ENCODE measurements at places on chromosomes 4 and X.
A peak's percentile ranks its signal among the peaks of the same experiment; 100 is the strongest.

DNA sequence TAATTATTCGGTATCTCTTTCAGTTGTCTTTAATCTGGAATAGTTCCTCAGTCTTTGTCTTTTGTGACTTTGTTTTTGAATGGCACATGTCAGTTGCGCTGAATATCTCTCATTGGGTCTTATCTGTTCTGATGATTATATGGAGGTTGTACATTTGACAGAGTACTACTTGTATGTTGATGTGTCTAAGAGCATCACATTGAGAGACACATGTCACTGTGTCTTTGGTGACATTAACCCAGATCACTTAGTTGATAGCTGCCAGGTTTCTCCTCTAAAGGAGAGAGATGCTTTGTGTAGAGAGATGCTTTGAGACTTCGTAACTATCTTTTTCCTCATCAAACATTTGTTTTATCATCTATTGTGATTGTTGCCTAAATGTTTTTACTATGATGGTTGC is 92.1 kb downstream of the USP9X start:
- no peak for DNase-seq

GRCh38 chrX:71492231-71493065 is 40.5 kb upstream of the OGT start:
- DNase-seq = peak; percentile 36

DNA sequence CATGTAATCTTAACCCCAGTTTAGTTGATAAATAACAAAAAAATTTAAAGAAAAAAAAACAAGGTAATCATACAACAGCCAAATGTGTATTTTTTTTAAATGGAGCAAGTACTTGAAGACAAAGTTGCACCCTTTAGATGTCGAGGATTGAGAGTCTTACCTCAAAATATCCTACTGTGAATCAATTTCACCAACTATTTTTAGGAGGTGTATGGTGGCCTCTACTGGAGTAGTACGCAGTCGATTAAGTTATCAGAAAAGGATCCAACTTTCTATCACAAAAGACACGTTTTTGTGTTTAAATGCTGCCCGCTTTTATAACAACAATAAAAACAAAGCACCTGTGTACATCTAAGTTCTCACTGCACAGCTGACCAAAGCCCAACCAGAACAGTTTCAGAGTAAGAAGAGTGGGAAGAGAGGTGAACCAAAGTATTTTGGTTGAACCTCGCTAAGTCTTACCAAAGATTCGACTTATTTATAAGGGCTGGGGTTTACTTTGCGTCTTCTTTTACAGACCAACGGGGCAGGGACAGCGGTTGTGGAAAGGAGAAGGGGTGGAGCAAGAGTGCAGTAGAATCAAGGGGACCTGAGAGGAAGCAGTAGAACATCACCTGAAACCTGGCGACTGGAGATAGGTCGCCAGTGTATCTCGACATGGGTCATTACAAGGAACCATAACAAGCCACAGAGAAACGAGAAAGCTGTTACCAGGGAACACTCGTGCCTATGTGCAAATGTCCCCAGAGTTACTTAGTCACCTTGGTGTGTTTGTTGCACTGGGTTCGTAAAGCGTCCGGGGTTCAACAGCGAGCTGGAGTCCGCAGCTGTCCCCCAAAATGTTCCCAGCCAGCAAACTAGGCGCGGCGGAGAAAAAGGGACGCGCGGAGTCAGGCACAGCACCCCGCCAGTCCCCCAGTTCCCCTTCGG is 1.1 kb downstream of the RPS6KA6 start:
- no peak for DNase-seq

GRCh38 chrX:27354021-27354420 is 109.1 kb downstream of the PPP4R3C start:
- DNase-seq = no peak

DNA sequence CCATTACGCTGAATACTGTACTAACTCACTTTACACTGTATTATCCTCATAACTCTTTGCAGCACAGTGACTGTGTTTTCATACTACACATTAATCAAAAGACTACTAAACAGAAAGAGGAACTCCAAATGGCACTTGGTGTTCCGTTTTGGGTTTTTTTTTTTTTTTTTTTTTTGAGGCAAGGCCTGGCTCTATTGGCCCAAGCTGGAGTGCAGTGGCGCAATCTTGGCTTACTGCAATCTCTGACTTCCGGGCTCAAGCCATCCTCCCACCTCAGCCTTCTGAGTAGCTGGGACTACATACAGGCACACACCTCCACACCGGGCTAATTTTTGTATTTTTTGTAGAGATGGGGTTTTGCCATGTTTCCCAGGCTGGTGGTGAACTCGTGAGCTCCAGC is 10.7 kb downstream of the KLHL8 start:
- no peak for DNase-seq

GRCh38 chrX:19739683-19740082 is 147.7 kb downstream of the SH3KBP1 start:
- DNase-seq = peak; percentile 35

GRCh38 chr4:107877361-107877760 is 52.6 kb downstream of the SGMS2 start:
- no peak for DNase-seq

GRCh38 chrX:33434256-33435092 is 223.1 kb upstream of the DMD start:
- DNase-seq = peak; percentile 15

DNA sequence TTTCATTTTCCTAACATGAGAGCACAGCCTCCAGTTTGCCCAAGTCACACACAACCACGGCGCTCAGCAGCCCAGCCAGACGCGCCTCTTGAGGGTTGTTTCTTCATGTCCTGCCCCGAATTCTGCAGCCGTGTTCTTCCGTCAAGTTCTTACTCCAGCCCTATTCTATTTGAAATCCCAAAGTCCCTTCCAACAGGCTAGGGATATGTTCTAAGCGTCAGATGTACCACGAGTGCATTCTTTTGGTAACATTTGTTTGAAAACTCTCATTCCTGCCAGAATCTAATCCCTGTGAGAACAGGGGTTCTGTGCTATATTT is 23.1 kb downstream of the ACSL1 start:
- no peak for DNase-seq

DNA sequence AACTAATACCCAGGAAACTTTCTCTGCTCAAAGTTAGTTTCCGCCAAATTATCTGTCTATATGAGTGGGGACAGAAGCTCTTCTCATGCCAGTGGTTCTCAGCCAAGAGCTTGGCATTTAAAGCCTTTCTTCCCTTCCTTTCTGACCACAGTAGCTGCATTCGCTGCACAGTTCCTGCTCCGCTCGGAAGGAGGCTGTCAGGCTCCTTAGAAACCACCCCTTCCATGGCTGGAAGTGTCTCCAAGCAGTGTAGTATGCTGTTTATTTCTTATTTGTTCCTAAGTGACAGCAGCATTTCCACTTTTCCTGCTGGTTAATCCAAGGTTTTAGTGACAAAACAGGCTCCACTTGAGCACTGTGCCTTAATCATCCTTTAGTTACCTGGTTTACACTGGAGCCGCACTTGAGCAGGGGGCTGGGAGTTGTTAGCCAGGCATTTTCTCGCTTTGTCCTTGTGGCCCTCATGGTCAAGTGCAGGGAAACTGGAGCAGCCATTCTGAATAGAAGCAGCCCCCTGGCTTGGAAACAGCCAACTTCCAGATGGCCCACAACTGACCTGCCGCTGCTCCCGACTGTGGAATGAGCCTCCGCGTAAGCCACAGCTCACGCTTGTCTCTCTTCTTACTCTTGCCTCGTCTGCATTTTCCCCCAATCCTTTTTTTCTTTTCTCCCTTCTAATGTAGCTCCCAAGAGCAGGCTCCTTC is 739.4 kb upstream of the TENM3 start:
- DNase-seq = no peak

- DNase-seq = no peak
These were observed 9.6 kb downstream of the UBA6 start for GRCh38 chr4:67691328-67691727.

- no peak for DNase-seq
These were observed 67.0 kb downstream of the EFNB1 start for GRCh38 chrX:68895778-68896177.

GRCh38 chr4:1713003-1713851 is 1.1 kb upstream of the SLBP start:
- DNase-seq = no peak

GRCh38 chrX:72466493-72466892 is 106.2 kb downstream of the HDAC8 start:
- DNase-seq = no peak
